Activated CD4-positive, alpha-beta T cell treated with anti-CD3 and anti-CD28 coated beads for 1 hour (primary cell): ENCODE measurements at places on chromosomes 7 and 10.

DNA sequence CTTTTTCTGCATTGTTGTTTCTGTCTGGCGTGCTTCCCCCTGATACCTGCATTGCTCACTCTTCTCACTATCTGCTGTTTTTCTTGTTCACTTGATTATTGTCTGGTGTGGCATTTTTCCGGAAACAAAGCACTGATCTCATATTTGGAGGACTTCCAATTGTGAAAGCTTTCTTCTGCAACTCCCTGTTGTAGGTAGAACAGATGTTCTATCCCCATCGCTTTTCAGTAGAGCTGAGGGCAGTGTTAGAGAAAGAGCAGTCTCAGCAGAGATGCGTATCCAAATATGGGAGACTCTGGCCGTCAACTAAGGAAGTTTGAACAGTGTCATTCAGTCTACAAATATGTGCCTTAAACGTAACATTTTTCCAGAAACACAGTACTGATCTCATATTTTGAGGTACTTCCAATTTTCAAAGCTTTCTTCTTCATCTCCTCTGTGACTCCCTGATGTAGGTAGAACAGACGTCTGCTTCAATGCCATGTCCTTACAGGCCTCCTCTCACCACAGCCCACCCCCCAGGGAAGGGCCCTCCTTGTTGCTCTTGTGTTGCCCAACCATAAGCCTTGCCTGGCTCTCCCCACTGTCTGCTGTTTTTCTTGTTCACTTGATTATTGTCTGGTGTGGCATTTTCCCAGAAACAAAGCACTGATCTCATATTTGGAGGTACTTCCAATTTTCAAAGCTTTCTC, 27.1 kb upstream of the GJD4 start:
- no peak for DNase-seq

GRCh38 chr7:105776068-105776790, 100.2 kb downstream of the ATXN7L1 start:
- DNase-seq = no peak

DNA sequence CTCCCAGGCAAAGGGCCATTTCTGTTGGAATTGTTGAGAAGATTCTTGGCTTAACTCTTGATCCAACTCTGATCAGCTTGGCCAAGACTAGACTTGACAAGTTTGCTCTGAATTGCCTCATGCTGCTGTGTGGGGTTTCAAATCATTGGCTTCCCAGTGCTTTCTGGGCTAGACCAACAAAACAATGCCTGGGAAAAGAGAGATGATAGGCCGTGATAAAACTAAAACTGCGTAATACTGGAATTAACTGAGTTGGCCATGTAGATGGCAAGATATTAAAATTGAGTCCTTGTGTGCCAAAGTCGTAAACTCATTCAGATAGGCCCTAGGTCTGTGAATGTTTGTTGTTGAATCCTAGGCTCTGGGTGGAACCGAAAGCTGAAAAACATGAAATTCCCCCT, 222.6 kb downstream of the MGMT start:
- DNase-seq = no peak

GRCh38 chr10:91424016-91424415, 13.9 kb downstream of the HECTD2 start:
- DNase-seq = no peak

DNA sequence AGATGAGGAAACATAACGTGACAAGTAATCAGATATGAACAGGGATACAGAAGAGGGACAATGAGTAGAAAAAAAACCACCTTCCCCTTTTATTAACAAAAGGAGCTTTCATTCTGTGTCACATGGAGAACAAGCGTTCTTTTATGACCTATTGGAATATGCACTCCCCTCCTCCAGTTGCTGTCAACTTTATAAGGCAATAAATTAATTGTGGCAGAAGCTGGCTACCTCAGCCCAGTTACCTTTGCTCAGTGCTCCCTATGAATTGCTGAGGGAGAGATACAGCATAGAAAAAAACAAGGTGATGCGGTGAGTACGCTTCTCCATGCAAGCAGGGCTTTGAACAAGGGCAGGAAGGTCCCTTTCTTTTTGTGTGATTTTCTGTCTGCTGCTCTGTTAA, at the start of gene MGAM2:
TSS of gene MGAM2 (plus strand) at position 220 of the 400 bp plus-strand sequence. CDS start 5,156 bp downstream, outside the sequence.
- DNase-seq = no peak
